Amniotic epithelial cell (primary cell): ENCODE measurements at places on chromosomes 3 and 15.

- DNase-seq: no peak
Observed at GRCh38 chr3:46934072-46934471, 42.5 kb downstream of the CCDC12 start.

GRCh38 chr3:88657459-88657858 is 450.0 kb upstream of the EPHA3 start:
- no peak for DNase-seq

- DNase-seq: no peak
Observed at GRCh38 chr3:37030588-37030987, 37.3 kb downstream of the MLH1 start.

DNA sequence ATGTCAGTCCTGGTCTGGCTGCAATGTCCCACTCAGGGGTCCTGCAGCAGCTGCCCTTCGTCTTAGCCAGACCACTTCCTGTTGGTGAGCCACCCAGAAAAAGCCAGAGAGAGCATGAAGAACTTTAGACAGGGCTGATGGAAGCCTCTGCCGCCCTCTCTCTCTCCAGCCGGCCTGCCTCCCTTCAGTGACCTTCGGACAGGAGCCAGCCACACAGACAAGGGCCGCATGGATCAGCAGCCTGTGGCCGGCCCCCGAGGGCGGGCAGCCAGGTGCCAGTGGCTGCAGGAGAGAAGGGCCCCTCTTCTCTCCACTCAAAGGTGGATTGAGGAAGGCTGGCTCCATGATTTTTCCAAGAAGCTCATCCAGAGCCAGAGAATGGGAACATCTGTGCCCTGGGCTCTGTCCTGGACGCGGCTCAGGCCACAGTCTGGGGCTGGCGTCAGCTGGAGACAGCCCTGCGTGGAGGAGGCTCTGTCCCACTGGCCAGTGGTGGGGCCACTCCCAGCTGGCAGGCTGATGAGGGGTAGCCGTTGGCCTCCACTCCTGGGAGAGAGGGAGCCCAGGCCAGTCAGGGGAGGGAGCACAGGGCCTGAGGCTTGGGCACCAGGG is 42.9 kb downstream of the ISG20 start:
- no peak for DNase-seq

DNA sequence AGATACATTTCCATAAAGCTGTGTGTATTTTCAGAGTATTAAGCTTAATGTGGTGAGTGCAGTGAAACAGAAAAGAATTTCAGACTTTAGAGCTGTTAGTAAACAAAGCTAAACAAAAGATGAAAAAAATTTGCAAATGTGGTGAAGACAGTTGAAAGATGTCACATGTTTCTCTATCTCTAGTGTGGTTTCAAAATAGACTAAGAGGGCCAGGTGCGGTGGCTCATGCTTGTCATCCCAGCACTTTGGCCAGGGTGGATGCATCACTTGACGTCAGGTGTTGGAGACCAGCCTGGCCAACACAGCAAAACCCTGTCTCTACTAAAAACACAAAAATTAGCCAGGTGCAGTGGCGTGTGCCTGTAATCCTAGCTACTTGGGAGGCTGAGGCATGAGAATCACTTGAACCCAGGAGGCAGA is 466.0 kb upstream of the NR2F2 start:
- DNase-seq: no peak

- DNase-seq: no peak
Observed at GRCh38 chr3:73555076-73555475, 69.7 kb downstream of the PDZRN3 start.

- no peak for DNase-seq
Observed at GRCh38 chr3:33613041-33613440, 105.0 kb downstream of the CLASP2 start.

GRCh38 chr3:45106874-45107273 is 39.3 kb downstream of the CDCP1 start:
- peak; percentile 42 for DNase-seq

- peak; percentile 30 for DNase-seq
Observed at GRCh38 chr3:141321109-141321497, 47.2 kb upstream of the ZBTB38 start.

GRCh38 chr3:9399746-9400145 is 2.3 kb downstream of the SETD5 start:
- DNase-seq: peak; percentile 92

DNA sequence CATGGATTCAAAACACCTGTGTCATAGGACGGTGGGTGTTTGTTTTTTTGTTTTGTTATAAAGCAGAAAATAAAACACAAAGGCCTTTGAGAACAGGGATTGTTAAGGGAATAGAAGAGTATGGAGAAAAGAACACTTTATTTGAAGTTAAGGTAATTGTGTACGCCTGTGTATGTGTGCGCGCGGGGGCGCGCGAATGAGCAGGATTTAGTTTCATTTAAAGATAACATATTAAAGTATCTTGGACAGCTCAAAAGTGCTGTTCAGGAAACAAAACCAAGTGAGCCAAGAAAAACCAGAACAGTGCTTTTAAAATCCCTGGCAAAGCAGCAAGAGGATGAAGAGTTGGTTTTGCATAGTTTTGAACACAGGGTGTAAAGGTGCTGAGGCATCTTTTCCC is 1.9 kb downstream of the CPNE4 start:
- DNase-seq: no peak

- DNase-seq: no peak
Observed at GRCh38 chr15:57572468-57572867, 19.2 kb upstream of the MYZAP start.
